Right cardiac atrium (tissue), 5 donors: ENCODE measurements at places on chromosomes 5 and 9. TPM values are rescaled to one million over a fixed set of nuclear protein-coding genes. Genes with fewer than 3 reads are reported as not detected.

The FOXD4L6 gene
- not detected for total RNA-seq

The GPSM1 gene
- 46.3 TPM for total RNA-seq

The SLC27A6 gene
- total RNA-seq = 46.3 TPM

The GRXCR2 gene
- total RNA-seq = 16.0 TPM

The SH3PXD2B gene
- 9.8 TPM for total RNA-seq

The CDH10 gene
- total RNA-seq = 1.4 TPM

The FCN2 gene
- total RNA-seq = not detected

The CARTPT gene
- not detected for total RNA-seq

The IRX1 gene
- not detected for total RNA-seq

The IL3 gene
- total RNA-seq = not detected

The MAST4 gene
- 61.7 TPM for total RNA-seq

The FBXL17 gene
- 37.3 TPM for total RNA-seq

The TLE1 gene
- 14.9 TPM for total RNA-seq

The SAXO1 gene
- not detected for total RNA-seq

The SETD9 gene
- 15.6 TPM for total RNA-seq

The FGD3 gene
- total RNA-seq = 2.5 TPM

The ARID3C gene
- not detected for total RNA-seq

The ST8SIA4 gene
- total RNA-seq = 4.4 TPM

The ZNF346 gene
- total RNA-seq = 13.8 TPM

The SLC2A6 gene
- 3.6 TPM for total RNA-seq

The C7 gene
- 779 TPM for total RNA-seq

The TAF11L5 gene
- not detected for total RNA-seq

The IFNA7 gene
- not detected for total RNA-seq

The ASB6 gene
- total RNA-seq = 10.2 TPM

The GRIA1 gene
- 1.2 TPM for total RNA-seq

The NUTM2F gene
- total RNA-seq = not detected

The NUDCD2 gene
- total RNA-seq = 16.7 TPM

The CAPSL gene
- not detected for total RNA-seq

The LPCAT1 gene
- 15.8 TPM for total RNA-seq

The PRLR gene
- 0.88 TPM for total RNA-seq

The SYNPO gene
- 570 TPM for total RNA-seq

The ADCY2 gene
- 0.20 TPM for total RNA-seq

The BTNL8 gene
- total RNA-seq = 0.31 TPM

The TEX48 gene
- not detected for total RNA-seq

The ROR2 gene
- total RNA-seq = 35.3 TPM

The PCDHA12 gene
- not detected for total RNA-seq

The FGFR4 gene
- total RNA-seq = 3.5 TPM

The PCDHGB6 gene
- 6.6 TPM for total RNA-seq

The CD72 gene
- total RNA-seq = 0.59 TPM

The VDAC1 gene
- 330 TPM for total RNA-seq

The SMAD5 gene
- 60.6 TPM for total RNA-seq

The FOXI1 gene
- total RNA-seq = not detected

The IFNA13 gene
- not detected for total RNA-seq

The NPR3 gene
- total RNA-seq = 62.3 TPM

The ALDH7A1 gene
- total RNA-seq = 28.1 TPM

The IRX4 gene
- total RNA-seq = not detected

The SCGB3A1 gene
- not detected for total RNA-seq

The OLFM1 gene
- total RNA-seq = 9.1 TPM

The DMGDH gene
- 5.1 TPM for total RNA-seq

The GHR gene
- 14.0 TPM for total RNA-seq

The ADAMTSL2 gene
- total RNA-seq = 30.3 TPM

The PCDHGA11 gene
- 4.2 TPM for total RNA-seq

The C8G gene
- total RNA-seq = 1.3 TPM

The EPB41L4A gene
- 24.9 TPM for total RNA-seq

The ARSI gene
- total RNA-seq = 0.71 TPM

The ELOVL7 gene
- 0.97 TPM for total RNA-seq
